WERI-Rb-1 (cell line): ENCODE measurements at places on chromosomes 16 and 17.

DNA sequence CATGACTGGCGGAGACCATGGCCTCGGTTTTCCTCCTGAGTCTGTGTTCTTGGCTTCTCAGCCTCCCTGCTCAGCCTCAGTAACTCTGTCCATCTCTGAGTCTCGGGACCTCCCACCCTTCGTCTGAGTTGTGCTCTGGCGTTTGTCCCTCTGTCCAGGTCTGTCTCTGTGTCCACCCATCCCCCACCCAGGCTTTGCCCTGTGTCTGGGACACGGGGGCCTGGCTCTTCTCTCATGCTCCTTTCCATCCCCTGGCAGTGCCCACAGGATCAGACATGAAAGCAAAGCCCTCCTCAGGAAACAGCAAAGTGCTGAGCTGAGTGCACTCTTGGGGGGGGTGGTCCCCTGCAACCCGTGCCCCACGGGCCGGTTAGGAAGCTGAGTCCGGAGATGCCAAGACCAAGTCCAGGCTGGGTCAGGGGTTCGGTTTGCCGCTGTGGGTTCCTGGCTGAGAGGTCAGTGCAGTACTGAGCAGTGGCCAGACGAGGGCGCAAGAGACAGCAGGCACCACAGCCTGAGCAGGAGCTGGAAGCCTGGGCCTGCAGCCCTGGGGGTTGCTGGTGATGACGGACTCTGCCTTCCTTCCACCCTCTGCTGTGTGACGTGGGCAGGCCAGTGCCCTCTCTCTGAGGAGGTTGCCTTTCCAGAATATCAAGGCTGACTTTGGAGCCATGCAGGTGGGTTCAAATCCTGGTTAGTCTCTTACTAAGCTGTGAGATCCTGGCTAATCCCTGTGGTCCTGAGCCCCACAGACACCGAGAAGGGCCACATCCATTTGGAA lies 2.5 kb downstream of the P2RX1 start:
- peak; percentile 84 for DNase-seq

DNA sequence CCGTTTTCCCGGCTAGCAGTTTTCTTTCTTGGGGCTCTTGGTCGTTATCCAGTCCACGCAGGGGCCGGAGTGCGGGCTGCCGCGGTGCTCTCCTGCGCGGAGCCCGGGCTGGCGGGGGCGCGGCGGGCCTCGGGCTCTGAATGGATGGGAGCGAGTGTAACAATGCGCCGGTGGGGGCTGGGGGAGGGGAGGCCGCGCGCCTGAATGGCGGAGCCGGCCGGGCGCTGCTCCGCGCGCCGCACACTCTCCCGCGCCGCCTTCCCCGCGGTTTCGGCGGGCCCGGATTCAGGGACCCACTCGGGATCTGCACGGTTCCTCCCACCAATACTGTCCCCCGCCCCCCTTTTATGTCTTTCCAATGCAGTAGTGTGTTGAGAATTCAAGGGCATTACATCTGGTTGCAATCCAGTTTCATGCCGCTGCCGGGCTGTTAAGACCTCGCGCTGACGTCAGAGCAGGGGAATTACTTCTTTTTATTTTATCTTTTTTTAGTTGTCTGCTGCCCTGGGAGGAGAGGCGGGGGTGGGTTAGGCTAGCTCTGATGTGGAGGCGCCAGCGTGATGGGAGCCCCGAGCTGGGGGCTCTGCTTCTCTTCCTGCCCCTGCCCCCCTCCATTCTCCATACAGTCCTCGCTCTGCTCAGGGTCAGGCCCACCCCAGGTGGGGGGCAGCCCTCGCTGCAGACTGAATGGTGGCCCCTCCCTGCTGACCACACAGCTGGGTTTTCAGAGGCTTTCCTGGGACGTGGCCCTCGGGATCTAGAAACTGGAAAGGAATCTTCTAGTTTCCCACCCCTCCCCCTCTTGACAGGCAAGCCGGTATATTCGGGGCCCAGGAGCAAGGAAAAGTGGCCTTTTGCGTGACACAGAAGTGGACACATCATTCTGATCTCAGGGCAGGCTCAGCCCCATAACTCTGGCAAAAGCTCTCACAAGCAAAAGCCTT lies 1.8 kb downstream of the RAI1 start:
- peak; percentile 69 for DNase-seq

DNA sequence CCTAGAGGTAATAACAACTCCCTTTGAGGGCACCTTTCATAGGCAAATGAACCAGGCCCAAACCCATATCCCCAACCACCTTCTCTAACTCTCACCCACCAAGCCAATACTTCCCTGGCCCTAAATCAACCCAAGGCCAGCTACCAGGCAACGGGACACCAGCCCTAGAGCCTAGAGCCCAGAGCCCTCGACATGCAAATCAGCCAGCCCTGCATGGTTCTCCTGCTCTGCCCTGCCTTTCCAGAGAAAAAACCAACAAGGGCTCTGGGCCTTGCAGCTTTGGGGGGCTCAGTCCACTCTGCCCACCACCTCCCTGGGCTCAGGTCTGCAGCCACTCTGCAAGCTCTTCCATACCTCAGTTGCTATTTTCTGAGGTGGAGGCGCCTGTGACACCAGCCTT lies 55.0 kb downstream of the PITPNM3 start:
- DNase-seq: no peak

- DNase-seq: peak; percentile 60
These were observed 64.0 kb downstream of the MYO18A start for GRCh38 chr17:29115961-29116803.

GRCh38 chr16:82300374-82300951 lies 130.4 kb upstream of the MPHOSPH6 start:
- DNase-seq: no peak

DNA sequence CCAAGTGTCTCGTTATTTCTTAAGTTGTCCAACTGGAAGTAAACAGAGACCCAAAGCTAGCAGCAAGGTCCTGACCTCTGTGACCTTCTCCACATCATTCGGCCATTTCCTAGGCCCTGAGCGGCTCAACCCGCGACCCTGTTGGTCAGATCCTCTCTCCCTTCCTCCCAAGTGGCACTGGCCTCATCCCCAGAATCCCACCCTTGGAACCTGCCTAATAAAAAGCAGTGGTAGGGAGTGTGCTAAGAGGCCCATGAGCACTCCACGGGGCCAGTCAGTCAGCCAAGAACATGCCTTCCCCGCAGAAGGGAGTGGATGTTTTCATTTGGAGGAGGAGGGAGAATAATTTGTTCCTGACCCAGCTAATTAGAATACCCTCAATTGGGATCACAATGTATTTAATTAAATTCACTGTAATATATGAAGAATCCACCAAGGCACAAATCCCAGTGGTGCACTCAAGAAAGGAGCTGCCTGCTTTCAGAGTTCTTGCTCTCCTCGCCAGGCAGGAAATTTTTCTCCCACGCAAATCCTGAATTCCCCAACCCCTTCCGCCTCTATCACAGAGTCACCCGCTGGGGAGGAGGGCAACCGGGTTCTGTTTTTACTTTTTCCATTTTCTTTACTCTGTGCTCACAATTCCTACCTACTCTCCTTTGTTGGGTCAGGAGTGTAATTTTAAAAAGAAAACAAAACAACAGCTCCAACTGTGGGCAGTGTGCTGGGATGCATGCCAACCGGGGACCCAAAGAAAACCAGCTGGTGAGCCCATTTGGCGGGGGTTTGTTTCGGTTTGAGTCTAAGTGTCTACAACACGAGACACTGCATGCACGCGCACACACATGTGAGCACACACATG lies 153.4 kb downstream of the ZFHX3 start:
- no peak for DNase-seq

DNA sequence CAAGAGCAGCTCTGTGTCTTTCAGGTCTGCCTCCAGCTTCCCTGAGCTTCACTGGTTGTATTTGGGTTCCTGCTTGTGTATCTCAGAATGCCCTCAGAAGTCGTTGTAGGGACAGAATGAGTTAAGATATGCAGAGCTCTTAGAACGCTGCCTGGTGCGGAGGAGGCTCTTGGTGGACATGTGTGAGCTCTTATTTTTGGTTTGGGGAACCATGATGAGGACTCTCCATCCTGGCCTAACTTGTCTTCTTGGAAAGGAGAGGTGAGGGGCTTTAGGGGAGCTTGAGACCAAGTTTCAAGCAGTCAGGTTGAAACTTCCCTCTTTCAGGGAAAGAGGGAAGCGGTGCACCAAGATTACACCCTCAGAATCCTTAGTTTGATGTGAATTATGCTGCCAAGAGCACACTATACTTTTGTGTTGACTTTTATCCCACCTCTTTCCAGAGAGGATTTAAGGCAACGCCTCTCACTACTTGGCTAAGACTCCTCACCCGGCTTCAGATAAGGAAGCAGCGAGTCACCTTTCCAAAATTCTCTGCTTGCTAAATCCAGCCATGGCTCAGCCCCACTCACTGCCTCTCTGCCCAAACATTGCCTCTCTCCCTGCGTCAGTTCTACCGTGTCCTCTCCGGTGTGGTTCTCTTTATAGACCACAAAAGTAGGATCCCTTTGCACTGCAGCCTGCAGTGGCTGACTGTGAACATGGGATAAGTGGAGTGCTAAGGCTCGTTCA lies 12.7 kb downstream of the CDK5RAP3 start:
- no peak for DNase-seq

- DNase-seq: no peak
These were observed 616.7 kb downstream of the KCNJ2 start for GRCh38 chr17:70786081-70786480.

DNA sequence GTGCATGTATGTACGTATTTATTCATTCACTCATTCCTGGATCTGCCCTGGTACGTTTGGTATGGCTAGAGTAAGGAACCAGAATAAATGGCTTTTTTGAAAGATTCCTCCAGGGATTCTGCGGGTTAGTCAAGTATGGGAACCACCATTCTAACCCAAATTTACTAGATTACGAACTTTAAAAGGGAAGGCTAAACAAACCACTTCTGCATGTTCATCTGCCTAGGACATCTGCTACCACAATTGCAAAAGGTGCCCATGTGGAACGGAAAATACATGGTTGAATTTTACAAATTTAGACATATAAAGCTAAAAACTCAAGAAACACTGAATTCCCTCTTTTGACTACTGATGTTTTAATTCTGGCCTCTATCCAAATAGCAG lies 22.1 kb downstream of the CYTH1 start:
- no peak for DNase-seq

GRCh38 chr16:53094013-53094630 lies 39.3 kb downstream of the CHD9 start:
- DNase-seq: no peak
